ENCODE measurements at places on chromosomes 11 and 22.

DNA sequence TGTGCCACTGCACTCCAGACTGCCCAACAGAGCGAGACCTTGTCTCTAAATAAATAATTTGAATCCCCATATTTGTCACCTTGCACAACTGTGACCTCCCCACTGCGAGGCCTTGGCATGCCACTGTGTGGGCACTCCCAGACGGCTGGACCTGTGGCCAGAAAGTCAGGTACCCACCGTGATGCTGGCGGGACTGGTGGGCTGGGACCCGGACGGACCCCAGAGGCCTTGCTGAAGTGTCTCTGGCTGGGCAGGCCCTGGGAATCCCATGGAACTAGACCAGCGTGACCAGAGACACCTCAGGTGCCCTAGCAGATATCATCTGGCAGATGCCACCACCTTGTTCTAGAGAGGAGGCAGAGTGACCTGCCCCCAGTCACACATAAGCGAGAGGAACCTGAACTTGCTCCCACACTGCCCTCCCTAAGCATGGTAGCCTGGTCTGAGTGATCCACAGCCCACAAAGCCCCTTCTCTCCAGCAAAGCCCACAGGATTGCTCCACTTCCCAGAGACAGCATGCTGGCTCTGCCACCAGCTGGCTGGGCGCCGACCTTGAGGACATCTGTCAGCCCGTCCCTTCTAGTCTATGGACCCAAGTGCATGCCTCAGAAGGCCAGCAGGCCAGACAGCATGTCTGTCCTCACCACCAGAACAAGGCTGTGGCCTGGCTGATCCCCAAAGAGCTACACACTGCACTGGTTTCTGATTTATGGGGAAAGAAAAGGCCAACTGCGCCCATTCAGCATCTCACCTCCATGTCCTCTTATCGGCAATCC, 9.5 kb downstream of the MACROD1 start:
- no peak for DNase-seq

GRCh38 chr11:46051102-46051501, 70.2 kb downstream of the PHF21A start:
- DNase-seq, result no peak

- peak; percentile 47 for DNase-seq
These were observed 6.6 kb upstream of the CABP7 start for GRCh38 chr22:29713156-29713727.

- no peak for DNase-seq
These were observed 11.3 kb upstream of the NLRP6 start for GRCh38 chr11:266676-267439.

DNA sequence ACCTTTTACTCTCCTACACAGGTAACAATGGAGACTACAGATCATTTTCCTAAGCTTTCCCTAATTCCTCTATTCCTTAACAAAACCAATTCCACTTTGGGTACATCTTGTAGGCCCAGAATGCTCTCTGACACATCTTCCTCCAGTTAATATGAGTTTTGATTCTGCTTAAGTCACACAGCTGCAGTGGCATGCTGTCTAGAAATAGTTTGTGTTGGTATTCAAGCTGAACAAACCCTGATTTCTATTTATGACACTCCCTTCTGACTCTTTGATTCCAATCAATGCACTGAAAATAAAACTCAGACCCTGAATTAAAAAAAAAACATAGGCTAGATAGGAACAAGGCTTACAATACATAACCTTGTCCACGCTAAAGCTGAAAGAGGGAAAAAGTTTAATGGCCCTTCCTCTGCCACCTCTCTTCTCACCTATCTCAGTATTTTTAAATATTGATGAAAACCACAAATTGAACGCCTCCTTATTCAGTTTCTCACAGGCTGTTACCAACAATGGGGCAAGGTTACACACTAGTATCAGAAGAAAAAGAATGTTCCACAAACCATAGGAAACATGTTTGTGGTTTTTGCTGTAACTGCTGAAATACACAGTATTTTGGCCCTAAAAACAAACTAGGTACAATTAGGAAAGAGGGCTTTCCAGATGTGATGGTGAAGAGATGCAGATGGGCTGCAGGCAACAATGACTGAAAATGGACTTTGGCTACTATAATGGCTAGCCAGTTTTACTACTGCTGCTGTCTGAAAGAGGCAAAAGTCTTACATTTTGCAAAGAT, 35.7 kb upstream of the GAB2 start:
- DNase-seq, result no peak

DNA sequence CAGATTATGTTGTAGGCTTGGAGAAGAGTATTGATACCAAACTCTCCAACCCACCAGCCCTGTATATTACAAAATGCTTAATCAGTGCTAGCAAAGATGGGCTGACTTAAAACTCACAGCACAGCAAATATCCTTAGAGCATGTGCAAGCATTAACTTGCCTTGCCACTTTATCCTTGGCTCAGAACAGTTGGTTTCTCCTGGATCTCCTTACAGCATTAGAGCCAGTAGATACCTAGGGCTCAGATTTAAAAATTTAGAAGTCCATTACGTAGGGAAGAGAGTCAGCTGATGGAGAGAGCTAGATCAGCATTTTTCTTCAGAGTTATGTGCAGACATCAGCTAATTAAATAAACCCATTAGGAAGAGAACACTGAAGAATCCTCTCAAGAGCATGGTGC, 198.5 kb upstream of the ZBED5 start:
- no peak for DNase-seq

GRCh38 chr22:48842976-48843375, 984.7 kb downstream of the BRD1 start:
- no peak for DNase-seq

- no peak for DNase-seq
These were observed 53.5 kb downstream of the OTOG start for GRCh38 chr11:17600316-17601255.

DNA sequence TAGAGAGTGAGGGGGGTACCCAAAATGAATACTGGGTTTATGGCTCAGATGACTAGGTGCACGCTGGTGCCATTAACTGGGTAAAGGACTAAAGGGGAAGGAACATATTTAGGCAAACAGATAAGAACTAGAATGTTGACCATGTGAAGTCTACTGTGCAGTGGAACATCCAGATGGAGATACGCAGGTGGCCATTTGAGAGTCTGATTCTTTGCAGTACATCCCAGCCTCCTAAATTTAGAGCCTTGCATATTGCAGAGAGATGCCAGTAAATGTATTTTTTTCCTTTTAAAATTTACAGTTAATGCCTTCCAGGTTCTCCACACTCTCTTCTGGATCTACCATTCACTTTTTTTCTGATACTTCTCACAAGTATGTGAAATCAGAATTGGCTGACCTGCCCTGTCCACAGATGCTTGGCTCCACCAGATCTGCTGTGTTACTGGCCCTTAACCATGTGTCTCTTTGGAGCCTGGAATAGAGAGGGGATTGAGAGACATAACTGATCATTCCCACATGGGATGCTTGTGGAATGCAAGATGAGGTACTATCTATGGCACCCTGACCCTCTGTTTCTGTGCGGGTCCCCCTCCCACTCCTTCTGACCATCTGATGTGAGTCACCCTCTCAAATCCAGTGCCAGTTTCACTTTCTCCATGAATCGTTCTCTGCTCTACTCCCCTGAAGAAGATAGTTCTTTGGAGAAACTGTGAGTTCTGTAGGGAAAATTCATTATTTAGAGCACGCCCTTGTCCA, 77.0 kb upstream of the NCAM1 start:
- no peak for DNase-seq

DNA sequence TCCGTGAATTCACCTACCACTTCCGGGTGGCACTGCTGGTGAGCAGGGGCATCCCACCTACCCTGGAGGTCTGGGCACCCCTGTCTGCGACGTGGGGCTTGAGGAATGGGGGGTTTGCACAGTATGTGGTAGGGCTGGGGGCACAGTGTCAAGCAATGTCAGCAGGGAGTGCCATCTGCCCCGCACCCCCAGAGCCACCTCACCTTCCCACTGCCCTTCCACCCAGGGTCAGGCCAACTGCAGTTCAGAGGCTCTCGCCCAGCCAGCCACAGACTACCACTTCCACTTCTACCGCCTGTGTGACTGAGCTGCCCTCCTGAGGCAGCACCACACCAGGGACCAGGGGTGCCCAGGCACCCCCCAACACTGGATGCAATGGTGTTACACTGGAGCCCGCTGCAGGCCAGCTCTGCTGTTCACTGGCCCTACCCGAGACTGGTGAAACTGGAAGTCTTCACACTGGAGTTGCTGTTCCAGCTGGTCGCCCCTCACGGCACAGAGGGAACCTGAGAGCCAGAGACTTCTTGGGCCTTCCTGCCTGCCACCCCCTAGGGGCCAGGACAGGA, 6.5 kb downstream of the TMEM258 start:
- DNase-seq, result no peak

- DNase-seq, result peak; percentile 67
These were observed 10.3 kb upstream of the PNPLA5 start for GRCh38 chr22:43901976-43902643.

DNA sequence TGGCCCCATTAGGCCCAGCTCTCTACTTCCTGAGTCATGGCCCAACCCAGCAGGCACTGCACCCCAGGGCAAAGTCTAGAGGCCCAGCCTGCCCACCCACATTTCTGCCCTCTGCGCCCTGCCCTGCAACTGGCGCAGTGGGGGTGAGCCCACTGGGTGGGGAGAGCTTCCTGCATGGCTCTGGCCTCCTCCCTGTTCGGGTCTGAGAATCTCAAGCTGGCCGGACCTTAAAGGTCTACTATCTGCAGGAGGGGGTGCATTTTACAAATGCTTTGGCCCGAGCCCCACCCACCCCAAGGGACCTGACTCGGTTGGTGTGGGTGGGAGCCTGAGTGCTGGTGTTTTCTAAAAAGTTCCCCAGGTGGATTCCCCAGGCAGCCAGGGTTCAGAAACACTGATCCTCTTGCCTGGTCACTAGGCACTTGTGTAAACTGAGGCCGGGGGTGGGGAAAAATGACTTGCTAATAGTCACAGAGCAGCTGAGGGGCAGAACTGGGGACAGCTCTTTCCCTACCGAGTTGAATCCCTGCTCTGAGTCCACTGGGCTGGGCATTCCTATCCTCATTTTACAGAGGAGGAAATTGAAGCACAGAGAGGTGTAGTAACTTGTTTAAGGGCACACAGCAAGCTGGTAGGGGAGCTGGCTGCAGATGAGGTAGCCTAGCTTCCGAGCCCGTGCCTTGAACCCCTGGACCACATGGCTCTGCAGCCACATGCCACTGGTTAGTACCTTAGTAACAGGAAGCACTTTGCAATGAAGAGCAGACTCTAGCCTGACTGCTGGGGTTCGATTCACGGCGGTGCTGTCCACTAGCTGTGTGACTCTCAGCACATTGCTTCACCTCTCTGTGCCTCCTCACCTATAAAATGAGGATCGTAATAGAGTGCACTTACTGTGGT, 36.3 kb downstream of the CD82 start:
- peak; percentile 90 for DNase-seq
